Testis (tissue), 5 donors: ENCODE measurements at places on chromosomes 6 and 20. TPM values are rescaled to one million over a fixed set of nuclear protein-coding genes. Genes with fewer than 3 reads are reported as not detected.
A peak's percentile ranks its signal among the peaks of the same experiment; 100 is the strongest.

- DNase-seq: no peak
- no peaks in the 10 kb centered on the region for H3K36me3 ChIP-seq
- H3K27me3 ChIP-seq: no peaks in the 10 kb centered on the region
- peaks cover 5% of the 10 kb centered on the region for H3K4me1 ChIP-seq
- peak overlapping the region; percentile 92 for H3K4me3 ChIP-seq
Observed at GRCh38 chr6:116682334-116682712, 1.3 kb downstream of the KPNA5 start.

DNA sequence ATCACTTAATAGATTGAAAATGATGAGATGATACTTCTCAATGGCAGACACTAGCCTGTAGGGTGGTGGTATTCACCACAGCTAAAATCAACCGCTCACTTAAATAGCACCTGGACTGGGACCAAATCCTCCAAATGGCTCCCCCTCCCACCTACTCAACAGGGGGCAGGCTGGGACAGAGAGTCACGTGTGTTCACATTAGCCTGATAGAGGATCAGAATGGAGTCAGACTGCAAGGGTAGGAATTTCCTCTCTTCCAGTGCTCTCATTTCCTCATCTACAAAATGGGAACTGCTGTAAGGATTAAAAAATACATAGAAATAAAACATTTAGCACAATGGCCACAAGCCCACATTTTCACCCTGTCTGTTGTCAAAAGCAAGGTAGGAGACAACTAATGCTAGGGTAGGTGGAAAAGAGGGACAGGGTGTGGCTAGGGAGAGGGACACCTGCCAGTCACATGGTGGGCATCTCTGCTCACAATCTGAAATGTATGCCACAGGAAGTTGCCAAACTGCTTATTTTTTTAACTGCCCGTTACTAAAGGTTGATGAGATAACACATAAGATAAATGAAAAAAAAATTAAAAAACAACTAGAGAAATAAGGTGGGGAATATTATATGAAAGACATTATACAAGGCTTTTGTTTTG is 55.3 kb downstream of the BACH2 start:
- no peak overlapping the region for H3K27ac ChIP-seq
- H3K27me3 ChIP-seq: no peaks in the 10 kb centered on the region
- H3K4me3 ChIP-seq: no peak overlapping the region
- no peak for DNase-seq

DNA sequence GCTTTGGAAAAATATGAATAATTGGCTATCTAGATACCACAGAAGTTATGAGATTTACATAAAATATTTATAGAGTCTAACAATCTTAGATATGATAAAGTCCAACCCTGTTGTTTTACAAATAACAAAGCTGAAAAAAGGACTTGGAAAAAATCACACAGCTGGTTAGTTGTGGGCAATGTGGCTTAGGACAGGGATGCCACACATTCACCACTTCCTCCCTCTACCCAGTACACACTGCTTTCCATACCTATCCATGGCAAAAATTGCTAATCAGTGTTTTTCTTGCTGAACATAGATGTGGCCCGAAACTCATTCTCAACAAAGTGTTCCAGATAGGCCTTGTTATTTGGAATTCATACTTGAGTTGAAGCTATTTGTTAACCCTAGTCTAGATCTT is 147.3 kb upstream of the BMP5 start:
- H3K27ac ChIP-seq: no peak overlapping the region
- no peak for DNase-seq
- H3K36me3 ChIP-seq: no peaks in the 10 kb centered on the region
- H3K4me3 ChIP-seq: no peak overlapping the region
- H3K27me3 ChIP-seq: no peaks in the 10 kb centered on the region
- no peaks in the 10 kb centered on the region for H3K4me1 ChIP-seq

DNA sequence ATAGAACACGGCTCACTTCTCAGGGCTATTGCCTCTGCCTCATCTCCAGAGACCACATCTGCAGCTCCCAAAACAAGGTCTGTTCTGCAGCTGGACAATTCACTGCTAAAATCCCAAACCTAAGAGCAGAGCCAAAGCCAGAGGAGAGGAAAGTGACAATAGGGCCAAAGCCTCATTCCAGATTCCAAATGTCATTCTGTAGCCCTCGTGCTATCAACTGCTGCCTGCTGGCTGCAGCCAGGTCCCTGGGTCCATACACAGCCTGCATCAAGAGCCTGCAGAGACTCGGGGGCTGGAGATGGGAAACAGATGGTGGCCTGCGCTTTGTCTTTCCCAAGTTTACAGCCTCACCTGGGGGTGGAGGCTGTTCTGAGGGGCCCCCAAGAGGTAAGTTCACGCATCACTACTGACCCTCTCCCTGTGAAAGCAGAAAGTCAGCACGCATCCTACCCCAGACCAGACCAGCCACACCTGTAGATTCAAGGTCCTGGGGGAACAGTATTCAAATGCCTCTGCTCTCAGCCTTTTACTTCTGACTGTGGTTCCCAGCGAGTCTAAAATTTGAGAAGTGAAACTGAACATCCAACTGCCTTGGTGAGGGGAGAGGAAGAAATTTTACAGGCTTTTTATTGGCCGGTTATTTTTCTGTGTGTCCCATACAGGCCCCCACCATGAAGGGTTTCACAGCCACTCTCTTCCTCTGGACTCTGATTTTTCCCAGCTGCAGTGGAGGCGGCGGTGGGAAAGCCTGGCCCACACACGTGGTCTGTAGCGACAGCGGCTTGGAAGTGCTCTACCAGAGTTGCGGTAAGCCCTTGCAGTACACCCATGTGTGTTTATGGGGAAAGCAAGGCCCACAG is at the start of gene LY86:
Gene LY86 (plus strand): TSS at position 657 of the 860 bp plus-strand sequence. CDS start 15 bp downstream, at position 672.
- H3K27me3 ChIP-seq: no peaks in the 10 kb centered on the region
- H3K4me1 ChIP-seq: no peaks in the 10 kb centered on the region
- H3K4me3 ChIP-seq: no peak within 1 kb of the TSS
- no peak within 1 kb of the TSS for H3K27ac ChIP-seq
- DNase-seq: no peak
- no peaks in the 10 kb centered on the region for H3K36me3 ChIP-seq

DNA sequence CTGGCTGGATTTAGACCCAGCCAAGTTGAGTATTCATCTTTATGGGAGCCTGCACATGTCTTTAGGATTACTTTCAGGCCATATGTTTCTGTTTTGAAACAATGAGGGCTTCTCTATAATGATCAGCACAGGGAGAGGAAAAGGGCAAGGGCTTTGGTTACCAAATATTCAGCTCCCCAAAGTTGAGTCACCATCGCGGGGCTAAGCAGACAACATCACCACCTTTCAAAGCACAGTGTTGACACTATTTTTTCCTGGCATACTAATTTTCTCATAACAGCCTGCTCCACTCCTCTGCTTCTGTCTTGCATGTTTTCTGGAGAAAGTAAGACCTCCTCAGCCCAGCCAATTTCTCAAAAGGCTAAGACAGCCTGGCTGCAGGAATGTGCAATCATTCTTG is 4.9 kb downstream of the SCML4 start:
- no peak overlapping the region for H3K4me3 ChIP-seq
- peaks cover 3% of the 10 kb centered on the region for H3K4me1 ChIP-seq
- no peak overlapping the region for H3K27ac ChIP-seq
- DNase-seq: no peak
- H3K36me3 ChIP-seq: no peaks in the 10 kb centered on the region
- no peaks in the 10 kb centered on the region for H3K27me3 ChIP-seq

DNA sequence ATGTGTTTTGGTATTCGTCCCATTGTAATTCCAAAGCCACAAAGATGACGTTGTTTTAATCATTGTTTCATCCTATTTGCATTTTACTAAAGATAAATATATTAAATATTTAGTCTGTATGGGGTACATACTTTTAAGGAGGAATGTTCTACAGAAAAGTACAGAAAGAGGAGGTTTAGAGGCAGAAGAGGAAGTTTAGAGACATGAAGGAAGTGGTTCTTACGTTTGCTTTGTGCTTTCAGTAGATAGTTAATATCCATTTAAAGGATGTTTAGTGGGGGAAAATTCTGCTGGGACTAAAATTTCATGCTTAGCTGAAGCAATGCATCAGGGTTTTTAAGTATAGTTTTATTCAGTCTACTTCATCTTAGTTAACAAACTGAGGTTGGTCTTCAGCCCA is 116.6 kb downstream of the CRYBG1 start:
- no peaks in the 10 kb centered on the region for H3K27me3 ChIP-seq
- H3K4me3 ChIP-seq: no peak overlapping the region
- H3K27ac ChIP-seq: no peak overlapping the region
- no peak for DNase-seq

DNA sequence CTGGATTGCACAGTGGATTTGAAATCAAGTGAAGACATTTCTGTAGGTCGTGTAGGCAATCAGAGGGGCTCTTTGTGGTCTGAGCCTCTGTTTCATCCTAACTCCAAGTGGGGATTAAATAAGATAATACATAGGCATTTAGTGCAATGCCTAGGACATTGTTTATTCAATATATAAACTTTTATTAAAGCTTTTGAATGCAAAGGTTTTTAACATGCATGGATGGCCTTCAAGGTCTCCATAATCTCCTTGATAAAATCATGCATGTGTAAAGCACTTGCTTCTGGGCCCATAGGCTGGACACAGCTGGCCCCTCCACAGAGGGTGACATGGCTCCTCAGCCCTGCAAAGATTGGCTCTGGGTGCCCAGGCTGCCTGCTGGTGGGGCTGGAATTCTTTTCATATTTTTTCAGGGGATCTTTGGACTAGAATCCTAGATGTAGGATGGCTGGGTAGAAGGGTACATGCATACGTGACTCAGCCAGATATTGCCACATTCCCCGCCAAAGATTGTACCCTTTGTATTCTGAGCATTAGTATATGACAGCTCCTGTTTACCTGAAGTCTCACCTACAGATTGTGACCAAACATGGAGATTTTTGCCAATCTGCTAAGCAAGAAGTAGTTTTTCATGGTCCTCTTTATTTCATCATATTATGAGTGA is 19.0 kb upstream of the AVP start:
- H3K27me3 ChIP-seq: no peaks in the 10 kb centered on the region
- H3K36me3 ChIP-seq: no peaks in the 10 kb centered on the region
- DNase-seq: no peak
- H3K4me1 ChIP-seq: no peaks in the 10 kb centered on the region
- H3K4me3 ChIP-seq: no peak overlapping the region

DNA sequence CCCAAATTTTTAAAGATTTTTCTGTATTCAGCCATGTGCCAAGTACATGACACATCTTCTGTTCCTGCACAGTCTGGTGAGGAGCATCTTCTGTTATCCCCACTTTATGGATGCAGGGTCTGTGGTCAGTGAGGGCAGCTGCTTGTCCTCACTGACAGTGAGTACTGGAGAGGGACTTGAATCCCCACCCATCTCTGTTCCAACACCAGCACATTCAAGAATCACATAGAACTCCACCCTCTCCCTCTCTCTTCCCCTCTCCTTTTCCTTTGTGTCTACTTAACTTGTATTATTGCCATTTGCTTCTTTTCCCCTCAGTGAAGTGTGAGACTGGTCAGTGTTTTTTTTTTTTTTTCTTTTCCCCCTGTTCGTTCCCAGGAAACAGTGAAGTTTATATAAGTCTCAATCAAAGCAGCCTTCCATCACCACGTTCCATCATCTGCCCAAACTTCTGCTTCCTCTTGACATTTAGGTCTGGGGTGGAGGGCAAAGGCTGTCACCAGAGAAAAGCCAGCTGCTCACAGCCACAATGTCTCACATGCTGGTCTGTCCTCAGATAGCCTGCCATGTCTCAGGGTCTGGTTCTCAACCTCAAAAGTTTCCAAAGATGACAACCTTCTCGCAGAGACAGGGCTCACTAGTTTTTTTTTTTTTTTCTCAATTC is 110.0 kb upstream of the SSTR4 start:
- H3K4me1 ChIP-seq: peaks cover 3% of the 10 kb centered on the region
- H3K27me3 ChIP-seq: no peaks in the 10 kb centered on the region
- no peak overlapping the region for H3K27ac ChIP-seq
- H3K36me3 ChIP-seq: no peaks in the 10 kb centered on the region
- no peak for DNase-seq
- no peak overlapping the region for H3K4me3 ChIP-seq

DNA sequence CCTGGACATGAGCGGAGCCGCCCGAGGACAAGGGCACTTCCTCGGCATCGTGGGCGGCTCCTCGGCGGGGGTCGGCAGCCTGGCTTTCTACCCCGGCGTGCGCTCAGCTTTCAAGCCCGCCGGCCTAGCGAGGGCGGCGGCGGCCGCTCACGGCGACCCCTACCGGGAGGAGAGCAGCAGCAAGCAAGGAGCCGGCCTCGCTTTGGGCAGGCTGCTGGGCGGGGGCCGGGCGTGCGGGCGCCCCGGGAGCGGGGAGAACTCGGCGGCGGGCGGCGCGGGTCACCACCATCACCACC is 6.7 kb downstream of the PRDM13 start:
- no peaks in the 10 kb centered on the region for H3K36me3 ChIP-seq
- no peak overlapping the region for H3K27ac ChIP-seq
- peak overlapping the region; percentile 41 for H3K4me3 ChIP-seq

DNA sequence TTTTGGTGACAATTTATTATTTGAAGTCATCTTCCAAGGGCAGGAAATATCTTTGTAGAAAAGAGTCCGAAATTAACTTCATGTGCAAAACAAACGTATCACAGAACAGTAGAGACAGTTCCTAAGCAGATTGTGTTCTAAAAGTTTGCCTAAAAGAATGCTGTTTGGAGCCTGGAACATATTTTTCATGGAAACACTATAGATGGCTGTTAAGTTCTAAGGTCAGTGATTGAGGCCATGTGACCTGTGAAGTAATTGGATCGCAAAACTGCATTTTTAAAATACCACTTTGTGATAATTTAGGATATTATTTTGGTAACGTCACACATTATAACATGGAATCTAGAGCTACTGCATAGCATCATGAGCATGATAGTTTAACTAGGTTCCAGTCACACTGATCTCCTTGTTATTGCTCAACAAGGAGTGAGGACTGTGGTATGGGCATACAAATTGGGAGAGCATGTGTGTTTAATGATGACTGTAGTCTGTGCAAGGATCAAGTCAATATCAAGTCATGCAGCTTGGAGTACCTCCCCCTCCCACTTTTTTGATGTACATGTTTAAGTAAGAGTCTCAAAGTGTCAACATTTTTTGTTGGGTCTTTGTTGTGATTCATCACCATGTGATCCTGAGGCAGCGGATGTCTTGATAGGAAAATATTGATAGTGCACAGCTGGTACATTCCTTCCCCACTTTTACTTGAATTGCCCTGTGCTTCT is 609.3 kb upstream of the CITED2 start:
- no peak for DNase-seq
- H3K27me3 ChIP-seq: no peaks in the 10 kb centered on the region
- peak overlapping the region; percentile 50 for H3K27ac ChIP-seq
- H3K4me3 ChIP-seq: no peak overlapping the region
- H3K36me3 ChIP-seq: no peaks in the 10 kb centered on the region

Gene MOG
- total RNA-seq: 0.19 TPM

Gene NOX3
- not detected for total RNA-seq

Gene ADGRF5
- total RNA-seq: 8.8 TPM

Gene PRSS16
- 8.6 TPM for total RNA-seq

Gene ADIG
- total RNA-seq: 40.9 TPM

Gene WASF1
- 102 TPM for total RNA-seq

Gene SH3BGRL2
- total RNA-seq: 9.8 TPM

Gene DUSP15
- 175 TPM for total RNA-seq

Gene TNFRSF21
- total RNA-seq: 19.3 TPM

Gene RIPPLY2
- total RNA-seq: 2.1 TPM
